ENCODE measurements at places on chromosomes 1 and 21.

DNA sequence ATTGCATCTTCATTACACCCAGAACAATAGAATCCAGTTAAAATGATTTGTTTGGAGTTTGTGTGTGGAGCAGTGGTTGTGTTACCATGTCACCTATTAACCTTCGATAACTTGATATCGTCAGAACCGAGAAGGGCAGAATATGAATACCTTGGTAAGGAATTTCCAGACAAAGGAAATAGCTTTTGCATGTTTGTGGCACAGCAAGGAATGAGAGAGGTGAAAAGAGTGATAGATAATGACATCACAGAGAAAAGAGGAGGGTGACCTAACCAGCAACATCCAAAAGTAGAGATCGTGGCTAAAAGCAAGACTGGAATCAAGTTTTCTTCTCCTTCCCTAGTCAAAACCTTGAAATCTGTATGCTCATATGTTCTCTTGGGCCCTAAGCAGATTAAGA is 244.6 kb upstream of the NEGR1 start:
- DNase-seq: no peak

- DNase-seq: no peak
Observed at GRCh38 chr1:203171341-203172183, 4.1 kb downstream of the MYBPH start.

DNA sequence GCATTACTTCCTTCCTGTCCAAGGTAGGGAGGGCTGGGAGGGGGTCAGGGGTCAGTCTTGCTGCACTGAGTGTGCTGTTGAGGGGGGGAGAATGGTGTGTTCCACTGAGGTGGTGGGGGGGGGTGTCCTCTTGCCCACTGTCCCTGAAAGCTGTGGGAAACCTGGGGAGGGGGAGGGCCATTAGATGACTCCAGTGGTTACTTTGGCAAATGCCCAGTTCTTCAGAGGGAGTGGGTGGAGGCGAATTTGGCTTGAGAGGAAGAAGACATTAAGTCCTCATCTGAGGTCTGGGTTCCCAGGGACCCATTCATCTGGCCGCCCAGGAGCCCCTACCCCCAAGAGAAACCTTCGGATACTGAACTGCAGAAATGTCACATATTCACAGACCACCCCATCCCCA is 36.2 kb downstream of the MEF2D start:
- DNase-seq: no peak

DNA sequence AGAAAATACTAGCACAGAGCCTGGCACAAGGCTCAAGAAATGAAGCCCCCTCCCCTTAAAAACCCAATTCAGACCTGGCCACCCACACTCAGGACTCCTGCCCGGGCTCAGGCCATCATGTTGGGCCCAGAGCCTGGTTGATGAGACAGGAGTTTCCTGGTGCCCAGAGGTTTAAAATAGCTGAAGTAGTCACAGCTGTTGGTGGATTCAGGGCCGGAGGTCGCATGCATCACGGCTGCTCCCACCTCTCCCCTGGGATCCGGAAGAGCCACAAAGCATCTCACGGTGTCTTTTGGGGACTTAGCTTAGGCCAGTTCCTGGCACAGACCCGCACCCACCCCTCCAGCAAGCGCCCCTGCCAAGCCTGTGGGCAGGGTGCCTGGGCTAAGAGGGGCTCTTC is 2.6 kb upstream of the PADI2 start:
- no peak for DNase-seq

GRCh38 chr1:194288238-194288637 is 1101.8 kb upstream of the B3GALT2 start:
- no peak for DNase-seq

DNA sequence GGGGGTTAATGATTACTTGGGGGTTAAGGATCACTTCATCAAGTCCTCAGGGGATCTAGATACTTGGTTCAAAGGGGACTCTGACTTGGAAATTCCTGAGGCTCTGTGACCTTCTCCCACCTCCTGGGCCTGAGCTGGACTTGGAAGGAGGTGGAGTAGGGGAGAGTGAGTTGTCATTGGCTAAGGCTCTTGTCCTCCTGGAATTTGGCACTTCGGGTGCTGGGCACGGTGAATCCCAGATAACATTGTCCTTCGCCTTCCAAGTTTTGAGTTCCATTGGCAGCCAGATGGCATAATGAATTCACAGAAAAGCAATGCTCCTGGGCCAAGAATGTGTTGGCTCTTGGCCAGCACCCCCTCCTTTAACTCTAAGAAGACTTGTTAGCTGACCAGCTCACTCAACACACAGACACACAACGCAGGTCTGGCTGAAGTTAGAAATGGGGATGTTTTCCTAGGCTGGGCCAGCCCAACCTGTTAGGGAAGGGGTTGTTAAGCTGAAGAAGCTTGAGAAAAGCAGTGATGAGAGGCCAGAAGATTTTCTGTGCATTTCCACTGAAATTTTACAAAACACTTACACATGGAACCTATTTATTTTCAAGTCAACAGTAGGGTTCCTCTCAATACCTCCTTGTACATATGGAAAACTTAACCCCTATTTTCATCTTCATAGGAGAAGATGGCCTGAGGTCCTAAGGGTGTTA is 29.7 kb downstream of the SLC26A9 start:
- DNase-seq: no peak

- DNase-seq: no peak
Observed at GRCh38 chr1:182301467-182302198, 90.0 kb downstream of the GLUL start.

GRCh38 chr1:165365341-165365740 is 8.8 kb upstream of the LMX1A start:
- no peak for DNase-seq

DNA sequence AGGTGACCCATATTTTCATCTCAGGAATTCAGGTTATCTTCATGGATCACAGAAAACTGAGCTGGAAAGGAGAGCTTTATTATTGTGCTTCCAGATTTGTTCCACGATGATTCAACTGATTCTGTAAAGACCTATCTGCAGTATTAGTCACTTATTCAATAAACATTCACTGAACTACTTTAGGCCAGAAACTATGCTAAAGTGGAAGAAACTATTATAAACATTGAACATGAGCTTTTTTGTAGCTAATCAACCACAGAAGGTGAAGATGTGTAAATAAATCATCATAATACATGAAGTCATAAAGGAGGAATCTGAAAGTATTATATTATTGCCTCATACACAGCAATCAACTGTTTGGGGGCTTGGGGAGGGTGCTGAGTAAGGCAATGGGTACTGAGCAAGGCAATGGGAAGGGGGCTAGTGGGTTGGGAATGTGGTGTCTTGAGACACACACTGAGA is 30.6 kb upstream of the EXO1 start:
- DNase-seq: no peak

GRCh38 chr1:148263906-148264255 is 111.8 kb upstream of the NBPF11 start:
- DNase-seq: no peak

- no peak for DNase-seq
Observed at GRCh38 chr1:24341260-24341659, 22.1 kb downstream of the GRHL3 start.

DNA sequence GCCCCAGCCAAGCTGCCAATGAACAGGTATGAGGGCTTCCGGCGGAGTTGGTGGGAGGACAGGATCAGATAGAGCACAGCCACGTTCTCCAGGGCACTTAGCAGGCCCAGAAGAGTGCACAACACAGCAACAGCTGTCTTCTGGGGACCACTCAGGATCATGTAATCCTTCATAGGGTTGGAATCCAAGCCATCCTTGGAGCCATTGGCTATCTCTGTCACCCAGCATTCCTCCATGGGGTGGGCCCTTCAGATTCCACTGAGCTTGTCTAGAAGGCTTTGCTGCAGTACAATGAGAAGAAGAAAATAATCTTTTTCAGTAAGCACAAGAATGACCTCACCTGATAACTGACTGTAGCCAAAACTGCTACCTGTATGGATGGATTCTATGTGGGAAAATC is 7.3 kb upstream of the FUCA1 start:
- no peak for DNase-seq

- no peak for DNase-seq
Observed at GRCh38 chr1:223219846-223220610, 77.0 kb upstream of the TLR5 start.

DNA sequence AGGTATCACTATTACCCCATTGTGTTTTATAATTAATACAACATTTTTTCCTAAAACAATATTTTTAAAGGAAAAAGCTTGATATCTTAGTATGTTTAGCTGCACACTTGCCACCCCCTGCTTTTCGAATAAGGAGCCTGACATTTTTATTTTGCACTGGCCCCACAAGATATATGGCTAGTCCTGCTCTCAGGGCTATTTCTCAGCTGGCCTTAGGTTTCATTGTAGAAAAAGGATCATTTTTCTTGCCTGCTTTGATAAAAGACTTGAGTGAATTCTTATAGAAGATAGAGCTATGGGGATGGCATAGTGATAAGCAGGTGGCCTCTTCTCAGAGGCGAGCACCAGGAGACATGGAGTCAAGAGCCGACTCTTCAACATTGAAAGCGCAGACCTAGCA is 167.0 kb downstream of the FAM78B start:
- no peak for DNase-seq

- DNase-seq: no peak
Observed at GRCh38 chr1:204345438-204345841, 14.3 kb downstream of the PLEKHA6 start.

DNA sequence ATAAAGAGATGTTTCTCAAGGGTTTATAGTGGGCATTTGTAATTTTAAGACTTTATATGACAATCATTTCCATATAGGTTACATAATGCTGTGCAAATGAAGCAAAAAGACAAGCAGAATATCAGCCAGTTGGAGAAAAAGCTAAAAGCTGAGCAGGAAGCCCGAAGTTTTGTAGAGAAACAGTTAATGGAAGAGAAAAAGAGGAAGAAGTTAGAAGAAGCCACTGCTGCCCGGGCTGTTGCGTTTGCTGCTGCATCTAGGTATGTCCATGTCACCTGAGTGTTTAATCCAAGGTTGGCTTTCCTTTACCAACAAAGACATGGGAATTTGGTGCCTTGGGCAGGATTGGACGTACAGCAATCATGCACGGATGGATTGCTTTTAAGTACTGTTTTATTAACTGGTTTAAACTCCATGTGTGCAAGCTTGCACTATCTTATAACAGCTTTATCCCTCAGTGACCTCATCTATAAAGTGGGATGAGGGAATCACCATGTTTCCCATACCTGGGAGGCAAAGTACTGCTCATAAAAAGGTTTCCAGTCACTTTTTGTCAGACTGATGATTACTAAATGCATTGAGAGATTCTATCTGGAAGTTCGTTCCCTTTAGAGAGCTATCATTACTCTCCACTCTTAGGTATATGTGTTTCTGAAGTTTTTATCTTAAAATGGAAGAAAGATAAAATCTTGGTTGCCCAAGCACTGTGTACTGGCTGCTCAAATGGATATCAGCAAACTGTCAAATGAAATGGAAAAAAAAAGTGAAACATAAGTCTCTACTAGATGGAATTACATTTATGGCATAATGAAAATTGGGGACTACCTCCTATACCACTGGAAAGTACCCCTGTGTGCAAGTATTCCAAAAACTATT is 55.1 kb downstream of the MACO1 start:
- no peak for DNase-seq

DNA sequence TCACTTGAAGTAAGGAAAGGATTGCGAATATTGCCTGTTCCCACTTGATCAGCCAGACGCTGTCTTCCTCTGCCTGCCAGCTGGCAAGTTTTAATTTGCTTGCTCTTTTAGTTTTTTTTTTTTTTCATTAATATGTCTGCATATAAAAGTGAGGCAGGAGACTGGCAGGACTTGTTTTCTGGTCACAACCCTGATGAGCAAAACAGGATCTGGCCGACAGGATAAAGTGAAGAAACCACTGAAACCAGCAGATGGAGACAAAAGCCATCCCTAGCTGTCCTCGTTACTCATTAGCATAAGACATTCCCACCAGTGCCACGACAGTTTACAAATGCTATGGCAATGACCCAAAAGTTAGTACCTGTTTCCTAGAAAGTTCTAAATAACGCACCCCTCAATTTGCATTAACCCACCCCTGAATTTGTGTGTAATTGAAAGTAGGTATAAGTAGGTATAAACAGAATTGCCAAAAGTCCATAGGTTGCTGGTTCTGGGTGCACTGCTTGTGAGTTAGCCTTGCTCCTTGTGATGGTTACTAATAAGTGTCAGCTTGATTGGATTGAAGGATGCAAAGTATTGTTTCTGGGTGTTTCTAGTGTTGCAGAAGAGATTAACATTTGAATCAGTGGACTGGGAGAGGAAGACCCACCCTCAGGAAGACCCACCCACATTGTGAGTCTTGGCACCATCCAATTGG is 60.8 kb downstream of the ZNF684 start:
- DNase-seq: no peak

DNA sequence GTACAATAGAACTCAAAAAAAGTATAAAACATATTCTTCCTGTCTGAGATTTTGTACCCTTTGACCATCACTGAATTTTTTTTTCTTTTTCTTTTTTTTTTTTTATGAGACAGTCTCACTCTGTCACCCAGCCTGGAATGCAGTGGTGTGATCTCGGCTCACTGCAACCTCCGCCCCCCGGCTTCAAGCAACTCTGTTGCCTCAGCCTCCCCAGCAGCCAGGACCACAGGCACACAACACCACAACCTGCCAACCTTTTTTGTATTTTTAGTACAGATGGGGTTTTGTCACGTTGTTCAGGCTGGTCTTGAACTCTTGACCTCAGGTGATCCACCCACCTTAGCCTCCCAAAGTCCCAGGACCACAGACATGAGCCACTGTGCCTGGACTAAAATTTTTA is 10.4 kb downstream of the SDCCAG8 start:
- no peak for DNase-seq

All from GM20000 (cell line).